ENCODE measurements at places on chromosomes 7 and 10.

- DNase-seq: no peak
These were observed 96.6 kb downstream of the MKLN1 start for GRCh38 chr7:131424219-131424822.

DNA sequence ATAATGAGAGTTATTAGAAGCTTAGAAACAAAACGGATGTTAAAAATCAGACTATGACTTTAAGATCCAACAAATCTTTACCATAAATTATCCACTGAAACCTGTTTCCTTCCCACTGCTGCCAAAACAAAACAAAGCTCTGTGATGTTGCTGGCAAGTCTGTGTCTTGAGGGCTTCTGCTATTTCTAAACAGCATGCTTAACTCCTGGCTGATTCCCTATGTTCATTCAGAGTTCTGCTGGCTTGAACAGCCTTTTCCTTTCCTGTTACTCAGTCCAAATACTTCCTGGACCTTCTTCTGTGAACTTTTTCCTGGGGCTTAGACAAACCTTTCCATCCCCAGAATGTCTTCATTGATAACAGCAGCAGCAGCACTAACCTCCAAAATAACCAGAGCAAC lies 448.1 kb downstream of the SORCS1 start:
- DNase-seq: no peak

GRCh38 chr7:30755384-30756154 lies 3.6 kb downstream of the INMT start:
- DNase-seq: no peak

- DNase-seq: no peak
These were observed 287.1 kb downstream of the WDR11 start for GRCh38 chr10:121138112-121138860.

- no peak for DNase-seq
These were observed 90.4 kb downstream of the ITIH5 start for GRCh38 chr10:7576340-7576739.

- peak; percentile 71 for DNase-seq
These were observed 26.7 kb downstream of the MICALL2 start for GRCh38 chr7:1432411-1433082.

DNA sequence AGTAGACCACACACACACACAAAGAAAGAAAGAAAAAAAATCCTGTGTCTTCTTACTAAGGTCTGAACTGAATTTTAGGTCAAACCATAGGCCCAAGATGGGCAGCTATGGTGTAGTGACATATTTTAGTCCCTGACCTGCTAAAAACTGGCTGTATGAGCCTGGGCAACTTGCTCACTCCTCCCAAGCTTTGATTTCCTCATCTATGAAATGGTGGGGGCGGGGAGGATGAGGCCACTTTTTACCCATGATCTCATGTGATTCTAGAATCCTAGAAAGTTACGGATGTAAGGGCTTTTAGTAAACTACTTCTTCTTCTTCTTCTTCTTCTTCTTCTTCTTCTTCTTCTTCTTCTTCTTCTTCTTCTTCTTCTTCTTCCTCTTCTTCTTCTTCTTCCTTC lies 6.1 kb upstream of the CCL24 start:
- no peak for DNase-seq

Measured in stimulated activated CD8-positive, alpha-beta memory T cell treated with anti-CD3 and anti-CD28 coated beads, Interleukin-4, amount 100 ng/mL, for 1 hour (primary cell).